ENCODE measurements at places on chromosomes 4 and X.

GRCh38 chr4:152290366-152290921 lies 245.4 kb downstream of the FBXW7 start:
- DNase-seq, result no peak

GRCh38 chrX:11351375-11352295 lies 58.4 kb downstream of the AMELX start:
- no peak for DNase-seq

DNA sequence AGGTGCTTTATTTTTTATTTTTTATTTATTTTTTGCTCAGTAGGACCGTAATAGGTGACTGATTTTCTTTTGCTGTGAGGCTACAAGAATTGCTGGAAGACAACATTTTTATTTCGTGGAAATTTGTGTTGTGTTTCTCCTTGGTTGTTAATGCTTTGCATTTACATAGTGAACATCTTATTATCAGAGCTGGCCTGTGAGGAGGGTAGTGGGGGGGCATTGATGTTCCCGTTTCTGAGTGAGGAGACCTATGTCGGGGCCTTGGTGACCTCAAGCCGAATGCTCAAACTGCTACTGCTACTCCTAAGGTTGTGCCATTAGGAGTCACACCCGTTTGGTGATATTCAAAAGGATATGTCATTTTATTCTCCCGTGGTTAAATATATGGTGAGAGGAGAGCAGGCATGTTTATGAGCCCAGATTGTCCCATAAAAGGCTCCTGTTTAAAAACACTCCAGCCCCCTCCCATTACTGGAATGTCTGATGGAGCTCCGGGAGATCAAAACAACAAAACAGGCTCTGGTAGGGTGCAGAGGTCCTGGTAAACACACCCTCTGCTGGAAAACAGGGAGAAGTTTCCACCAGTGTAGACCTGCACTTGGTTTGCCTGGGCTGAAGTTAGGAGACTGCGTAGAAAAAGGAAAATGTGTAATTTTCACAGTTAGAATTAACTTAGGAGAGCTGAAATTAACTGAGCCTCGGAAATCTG lies 5.6 kb downstream of the PDGFRA start:
- DNase-seq, result no peak

- no peak for DNase-seq
These were observed 20.2 kb upstream of the MTM1 start for GRCh38 chrX:150548251-150548650.

DNA sequence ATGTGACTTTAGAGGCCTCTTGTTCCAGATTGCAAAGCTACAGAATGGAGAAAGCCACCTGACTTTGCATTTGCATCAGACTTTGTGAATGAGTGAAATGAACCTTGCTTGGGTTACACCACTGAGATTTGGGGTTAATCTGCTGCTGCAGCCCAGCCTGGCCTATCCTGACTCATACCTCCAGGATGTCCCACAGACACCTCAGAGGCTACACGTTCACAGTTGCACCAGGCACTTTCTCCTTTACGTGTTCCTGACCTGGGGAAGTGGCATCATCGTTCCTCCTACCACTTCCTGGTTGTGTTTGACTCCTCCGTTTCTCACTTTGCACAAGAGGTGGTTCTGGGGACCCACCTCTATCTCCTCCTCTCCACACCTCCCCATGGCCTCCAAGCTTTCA lies 9.2 kb upstream of the SORCS2 start:
- no peak for DNase-seq

- DNase-seq, result no peak
These were observed 959.6 kb upstream of the NDST4 start for GRCh38 chr4:116073051-116073450.

- no peak for DNase-seq
These were observed 20.5 kb upstream of the BLTP1 start for GRCh38 chr4:122131562-122132157.

DNA sequence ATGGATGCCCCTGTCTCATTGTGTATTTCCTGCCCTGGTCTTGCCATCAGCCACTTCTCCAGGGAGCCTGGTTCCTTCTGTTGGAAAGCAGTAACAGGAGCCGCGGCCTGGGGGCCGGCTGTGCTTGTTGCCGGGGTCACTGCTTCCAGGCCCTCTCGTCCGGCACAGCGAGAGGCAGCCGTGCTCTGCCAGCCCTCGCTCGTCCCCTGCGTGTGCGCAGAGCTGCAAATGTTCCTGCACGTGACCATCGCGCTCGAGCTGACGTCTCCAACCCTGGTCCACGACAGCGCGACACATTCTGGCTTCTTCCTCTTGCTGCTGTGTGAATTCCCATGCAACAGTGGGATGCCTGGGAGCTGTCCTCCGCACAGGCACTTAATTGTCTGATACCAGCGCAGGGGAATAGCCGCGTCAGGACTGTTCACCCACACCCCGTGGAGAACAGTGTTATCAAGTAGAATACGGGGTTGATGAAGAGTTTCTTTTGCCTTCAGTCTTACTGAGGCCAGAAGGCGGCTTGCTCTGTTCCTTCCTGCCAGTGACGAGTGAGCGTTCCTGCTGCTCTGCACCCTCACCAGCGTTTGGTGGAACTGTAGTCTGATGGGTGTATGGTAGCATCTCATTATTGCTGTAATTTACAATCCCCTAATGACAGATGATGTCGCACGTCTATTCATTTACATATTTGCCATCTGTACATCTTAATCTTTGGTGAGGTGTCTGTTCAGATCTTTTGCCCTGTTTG lies 12.3 kb downstream of the PDE6B start:
- DNase-seq, result no peak

- DNase-seq, result no peak
These were observed 83.1 kb downstream of the GRIA3 start for GRCh38 chrX:123267220-123267619.

- DNase-seq, result no peak
These were observed 179.0 kb downstream of the SPCS3 start for GRCh38 chr4:176498617-176499256.

GRCh38 chr4:182126603-182127002 lies 116.6 kb upstream of the TENM3 start:
- no peak for DNase-seq

- DNase-seq, result no peak
These were observed 81.7 kb downstream of the ZC4H2 start for GRCh38 chrX:64894454-64895038.

DNA sequence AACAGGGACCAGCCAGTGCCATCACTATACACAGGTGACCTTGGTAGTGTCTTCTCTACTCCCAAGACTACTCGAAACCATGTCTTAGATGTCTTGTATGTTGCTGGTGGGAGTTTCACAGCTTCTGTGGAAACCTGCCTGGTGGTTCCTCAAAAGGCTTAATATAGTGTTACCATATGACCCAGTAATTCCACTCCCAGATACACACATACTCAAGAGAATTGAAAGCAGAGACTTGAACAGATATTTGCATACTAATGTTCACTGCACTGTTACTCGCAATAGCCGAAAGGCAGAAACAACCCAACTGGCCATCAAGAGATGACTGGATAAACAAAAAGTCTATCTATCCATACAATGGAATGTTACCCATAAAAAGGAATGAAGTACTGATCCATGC lies 3.1 kb downstream of the TFDP3 start:
- DNase-seq, result no peak

DNA sequence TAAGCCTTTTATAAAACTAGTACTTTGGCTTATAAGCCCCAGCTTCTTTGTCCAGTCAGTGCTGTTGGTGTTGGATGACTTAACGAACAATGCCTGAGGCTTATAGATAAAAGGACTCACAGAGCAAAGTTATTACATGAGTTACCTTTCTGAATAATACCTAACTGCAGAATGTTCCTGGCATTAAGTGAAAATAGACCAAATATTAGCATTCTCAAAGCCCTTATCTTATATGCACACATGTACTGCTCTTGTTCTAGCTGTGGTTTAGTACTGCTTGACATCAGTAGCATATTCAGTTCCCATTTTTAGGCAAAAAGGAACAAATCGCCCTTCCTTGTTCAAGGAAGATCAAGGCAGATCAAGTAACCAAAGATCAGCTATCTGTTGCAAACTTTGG lies 131.6 kb downstream of the ZNF330 start:
- no peak for DNase-seq

DNA sequence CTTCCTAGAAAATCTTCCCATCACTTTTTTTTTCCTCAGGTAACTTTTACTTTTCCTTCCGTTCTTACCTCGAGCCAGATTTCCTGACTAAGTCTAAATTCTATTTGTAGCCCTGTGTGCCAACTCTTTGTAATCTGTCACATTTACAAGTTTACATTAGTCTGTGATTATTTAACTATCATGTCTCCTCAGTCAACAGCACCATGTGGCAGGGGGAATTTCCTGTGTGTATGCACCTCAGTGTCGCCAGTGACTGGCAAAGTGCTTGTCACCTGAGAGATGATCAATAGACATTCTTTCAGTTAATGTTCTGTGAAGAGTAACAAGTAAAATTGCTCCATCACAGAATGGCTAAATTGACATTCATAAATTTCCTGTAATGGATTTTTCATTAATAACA lies 468.5 kb downstream of the PDGFC start:
- DNase-seq, result no peak

All from substantia nigra (tissue), 51 donors.